Left kidney (tissue), 8 donors: ENCODE measurements at places on chromosomes 11 and 22. TPM values are rescaled to one million over a fixed set of nuclear protein-coding genes. Genes with fewer than 3 reads are reported as not detected.
A peak's percentile ranks its signal among the peaks of the same experiment; 100 is the strongest.

DNA sequence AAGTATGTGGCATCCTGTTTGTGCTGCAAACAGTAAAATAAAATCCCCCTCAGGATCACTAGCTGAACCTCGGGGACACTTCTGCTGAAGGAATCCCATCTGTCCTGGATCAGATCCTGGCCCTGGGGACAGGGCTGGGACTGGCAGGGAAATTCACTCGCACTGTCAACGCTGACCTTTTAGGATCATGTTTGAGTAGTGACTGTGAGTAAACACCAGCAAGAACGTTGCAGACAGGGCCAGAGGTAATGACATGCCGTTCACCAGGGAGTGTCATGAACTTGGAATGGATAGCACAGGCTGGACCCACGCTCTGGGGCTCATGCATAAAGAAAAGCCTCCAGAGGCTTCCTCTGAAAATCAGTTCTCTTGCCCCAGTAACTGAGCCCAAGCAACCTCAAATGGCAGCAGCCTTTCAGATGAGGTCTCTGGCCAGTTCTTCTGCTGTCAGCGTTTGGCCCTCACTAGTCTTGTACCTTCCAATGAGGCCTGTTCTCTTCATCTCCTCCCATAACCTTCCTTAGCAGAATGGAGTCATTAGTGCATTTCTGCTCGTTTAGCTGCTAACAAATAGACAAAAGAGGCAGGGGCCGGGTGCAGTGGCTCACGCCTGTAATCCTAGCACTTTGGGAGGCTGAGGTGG lies 51.0 kb upstream of the BARX2 start:
- DNase-seq: no peak

GRCh38 chr22:44473580-44473979 lies 24.5 kb downstream of the RTL6 start:
- no peak for DNase-seq

DNA sequence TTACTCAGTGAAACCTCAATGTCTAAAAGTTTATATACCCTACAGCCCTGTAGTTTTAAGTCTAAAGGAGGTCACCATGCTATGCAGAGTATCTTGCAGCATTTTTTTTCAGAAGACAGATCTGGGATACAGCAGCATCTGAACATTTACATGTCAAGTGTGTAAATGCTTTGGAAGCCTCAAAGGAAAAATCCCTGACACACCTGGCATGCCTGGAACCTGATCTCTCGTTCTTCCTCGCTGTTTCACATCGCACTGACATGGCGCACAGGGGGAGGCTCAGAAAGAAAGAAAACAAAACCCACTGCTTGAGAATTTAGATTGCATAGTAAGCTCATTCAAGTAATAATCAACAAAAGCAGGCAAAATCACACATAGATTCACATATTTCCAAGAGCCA lies 31.0 kb downstream of the PAX6 start:
- no peak for DNase-seq

GRCh38 chr11:76406359-76406758 lies 25.2 kb downstream of the GVQW3 start:
- no peak for DNase-seq

DNA sequence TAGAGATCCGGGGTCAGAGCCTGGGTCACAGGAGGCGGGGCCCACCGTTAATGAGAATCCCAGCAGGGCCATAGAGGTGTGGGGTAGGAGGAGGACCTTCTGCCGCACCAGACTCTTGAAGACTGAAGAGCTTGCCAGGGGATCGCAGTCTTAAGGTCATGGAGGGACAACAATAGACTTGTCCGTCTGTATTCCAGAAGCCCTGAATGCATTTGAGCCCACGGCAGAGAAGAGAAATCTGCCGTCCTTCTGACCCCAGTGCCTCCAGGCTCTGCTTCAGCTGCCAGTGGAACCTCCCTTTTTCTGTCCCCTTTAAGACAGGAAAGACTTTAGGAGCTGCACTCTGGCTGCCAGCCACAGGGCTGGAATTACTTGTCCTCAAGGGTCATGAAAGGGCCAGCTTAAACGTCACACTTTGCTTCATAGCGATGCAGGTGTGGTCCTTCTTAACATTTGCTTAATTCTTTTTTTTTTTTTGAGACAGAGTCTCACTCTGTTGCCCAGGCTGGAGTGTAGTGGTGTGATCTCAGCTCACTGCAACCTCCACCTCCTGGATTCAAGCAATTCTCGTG lies 15.5 kb upstream of the ST3GAL4 start:
- DNase-seq: no peak

DNA sequence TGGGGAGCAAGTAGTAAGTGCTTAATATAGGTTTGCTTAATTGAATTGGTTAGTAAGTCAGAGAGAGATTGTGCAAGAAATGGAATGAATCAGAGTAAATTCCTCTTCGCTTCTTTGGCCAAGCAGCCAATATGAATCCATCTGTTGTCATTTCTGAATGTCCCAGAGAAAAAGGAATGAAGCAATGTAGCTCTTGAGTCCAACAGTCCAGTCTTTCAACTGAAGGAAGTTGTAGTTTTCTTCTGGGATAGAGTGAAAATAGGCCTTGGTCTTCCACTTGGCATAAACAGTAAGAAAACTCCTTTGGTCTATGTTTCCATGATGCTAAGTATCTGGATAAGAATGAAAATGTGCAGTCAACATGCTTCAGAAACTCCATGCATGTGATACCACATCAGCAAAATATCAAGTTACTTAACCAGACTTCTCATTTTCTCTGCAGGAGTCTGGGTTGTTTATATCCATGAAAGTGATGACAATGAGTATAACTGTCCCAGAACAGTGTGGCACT lies 1.8 kb upstream of the FIBIN start:
- no peak for DNase-seq

DNA sequence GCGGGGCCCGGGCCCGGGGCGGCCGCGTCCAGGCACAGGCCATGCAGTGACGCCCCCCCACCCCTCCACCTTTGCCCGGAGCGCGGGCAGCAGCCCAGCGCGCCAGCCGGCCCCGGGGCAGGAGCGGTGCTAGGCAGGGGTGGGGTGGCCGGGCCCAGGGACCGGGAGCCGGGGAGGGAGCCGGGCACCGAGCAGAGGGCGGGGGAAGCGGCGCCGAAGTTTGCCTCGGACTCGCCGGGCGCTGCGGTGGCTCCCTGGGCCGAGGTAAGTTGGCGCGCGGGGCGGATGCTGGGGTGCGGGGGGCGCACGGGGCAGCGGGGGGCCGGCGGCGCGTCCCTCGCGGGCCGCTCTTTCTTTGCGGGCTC lies 332 bp downstream of the TEAD1 start:
- DNase-seq: no peak

DNA sequence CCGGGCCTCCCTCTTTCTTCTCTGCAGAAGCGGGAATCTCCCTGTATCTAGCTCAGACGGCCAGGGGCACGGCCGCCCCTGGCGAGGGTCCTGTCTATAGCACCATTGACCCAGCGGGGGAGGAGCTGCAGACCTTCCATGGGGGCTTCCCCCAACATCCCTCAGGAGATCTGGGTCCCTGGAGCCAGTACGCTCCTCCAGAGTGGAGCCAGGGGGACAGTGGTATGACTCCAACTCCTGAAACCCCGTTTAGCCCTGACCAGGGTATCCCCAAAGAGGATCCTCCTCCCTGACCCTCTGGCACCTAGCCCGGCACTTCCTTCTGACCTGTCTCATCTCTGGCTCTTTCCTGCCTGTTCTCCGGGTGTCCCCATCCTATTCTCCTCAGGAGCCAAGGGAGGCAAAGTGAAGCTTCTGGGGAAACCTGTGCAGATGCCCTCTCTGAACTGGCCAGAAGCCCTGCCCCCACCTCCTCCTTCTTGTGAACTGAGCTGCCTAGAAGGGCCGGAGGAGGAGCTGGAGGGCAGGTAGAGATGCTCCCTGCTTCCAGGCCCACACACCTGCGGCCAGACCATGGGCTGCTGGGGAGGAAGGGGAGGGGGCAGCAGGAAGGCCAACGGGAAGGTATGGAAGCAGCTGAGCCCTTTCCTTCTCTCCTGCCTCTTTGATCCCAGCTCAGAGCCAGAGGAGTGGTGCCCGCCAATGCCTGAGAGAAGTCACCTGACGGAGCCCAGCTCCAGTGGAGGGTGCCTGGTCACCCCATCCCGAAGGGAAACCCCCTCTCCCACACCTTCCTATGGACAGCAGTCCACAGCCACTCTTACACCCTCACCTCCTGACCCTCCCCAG lies 12.9 kb downstream of the ROBO3 start:
- DNase-seq: no peak

- no peak for DNase-seq
Observed at GRCh38 chr11:13859892-13860291, 102.6 kb upstream of the SPON1 start.

DNA sequence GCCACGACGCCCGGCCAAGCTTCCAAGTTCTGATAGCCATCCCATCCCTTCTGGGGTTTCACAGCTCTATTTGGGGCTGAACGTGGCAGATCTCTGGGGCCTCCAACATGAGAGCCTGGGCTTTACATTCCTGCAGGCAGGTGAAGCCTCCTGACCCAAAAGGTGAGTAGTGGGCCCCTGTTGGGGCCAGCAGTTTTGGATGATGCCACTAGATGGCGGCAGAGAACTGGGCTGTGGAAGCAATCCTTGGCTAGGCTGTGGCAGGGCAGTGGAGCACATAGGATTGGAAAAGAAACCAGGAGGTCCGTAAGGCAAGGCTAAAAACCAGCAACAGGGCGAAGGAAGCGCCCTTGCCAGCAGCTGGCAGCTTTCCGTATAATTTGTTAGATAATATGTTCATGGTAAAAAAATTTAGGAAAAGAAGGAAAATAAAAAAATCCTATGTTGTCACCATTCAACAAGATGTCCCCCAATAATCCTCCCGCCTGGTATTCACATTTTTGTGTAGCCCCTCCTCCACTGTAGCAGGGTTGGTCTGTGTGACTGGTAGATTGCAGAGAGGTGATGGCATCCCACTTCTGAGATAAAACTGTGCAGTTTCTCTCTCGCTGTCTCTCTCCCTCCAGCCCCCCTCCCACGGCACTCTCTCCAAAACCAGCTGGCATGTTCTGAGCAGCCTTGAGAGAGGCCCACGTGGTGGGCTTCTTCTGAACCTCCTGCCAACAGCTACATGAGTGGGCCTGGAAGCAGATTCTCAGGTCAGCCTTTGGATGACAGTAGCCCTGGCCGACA lies 43.6 kb upstream of the OR4B1 start:
- DNase-seq: peak; percentile 57

DNA sequence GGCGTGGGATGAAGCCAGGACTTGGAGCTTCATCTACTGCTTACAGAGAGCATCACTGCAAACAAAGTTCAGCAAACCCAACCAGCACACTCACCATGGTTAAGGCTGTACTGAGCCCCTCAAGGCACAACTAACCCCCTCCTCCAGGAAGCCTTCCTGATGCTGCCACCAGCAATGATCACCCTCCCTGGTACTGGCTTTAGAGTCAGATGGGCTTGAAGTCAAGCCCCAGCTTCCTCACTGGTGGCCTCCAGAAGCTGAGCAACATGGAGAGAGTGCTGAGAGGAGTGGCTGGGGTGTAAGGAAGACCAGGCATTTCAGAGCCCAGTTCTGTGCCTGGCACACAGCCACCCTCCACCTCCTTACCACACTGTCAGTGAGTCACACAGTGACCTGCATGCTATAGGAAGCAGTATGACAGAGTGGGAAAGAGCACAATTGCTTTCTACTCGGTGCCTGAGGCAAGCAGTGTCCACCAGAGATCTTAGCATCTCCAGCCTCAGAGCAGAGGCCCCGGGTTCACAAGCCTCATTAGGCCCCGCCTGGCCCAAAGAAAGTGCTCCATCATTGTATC lies 24.7 kb upstream of the BAIAP2L2 start:
- no peak for DNase-seq

DNA sequence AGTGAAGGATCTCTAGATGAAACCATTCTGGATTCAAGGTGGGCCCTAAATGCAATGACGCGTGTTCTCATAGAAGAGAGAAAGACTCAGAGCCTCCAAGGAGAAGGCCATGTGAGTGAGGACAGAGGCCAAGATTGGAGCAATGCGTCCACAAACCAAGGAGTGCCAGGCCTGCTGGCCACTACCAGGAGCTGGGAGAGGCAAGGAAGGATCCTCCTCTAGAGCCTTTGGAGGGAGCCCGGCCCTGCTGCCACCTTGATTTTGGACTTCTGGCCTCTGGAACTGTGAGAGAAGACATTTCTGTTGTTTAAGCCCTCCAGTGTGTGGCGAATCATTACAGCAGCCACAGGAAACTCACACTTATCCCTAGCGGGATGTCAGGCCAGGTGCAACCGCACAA lies 52.7 kb upstream of the SHANK2 start:
- DNase-seq: no peak

- no peak for DNase-seq
Observed at GRCh38 chr11:77558380-77558779, 31.4 kb upstream of the AQP11 start.

MS4A6A gene
- 14.2 TPM for polyA plus RNA-seq

HBG1 gene
- 313 TPM for polyA plus RNA-seq
